ENCODE measurements at places on chromosomes 11 and 22.

- no peak for DNase-seq
Measured at GRCh38 chr11:7924536-7924935, 6.5 kb downstream of the OR10A6 start.

DNA sequence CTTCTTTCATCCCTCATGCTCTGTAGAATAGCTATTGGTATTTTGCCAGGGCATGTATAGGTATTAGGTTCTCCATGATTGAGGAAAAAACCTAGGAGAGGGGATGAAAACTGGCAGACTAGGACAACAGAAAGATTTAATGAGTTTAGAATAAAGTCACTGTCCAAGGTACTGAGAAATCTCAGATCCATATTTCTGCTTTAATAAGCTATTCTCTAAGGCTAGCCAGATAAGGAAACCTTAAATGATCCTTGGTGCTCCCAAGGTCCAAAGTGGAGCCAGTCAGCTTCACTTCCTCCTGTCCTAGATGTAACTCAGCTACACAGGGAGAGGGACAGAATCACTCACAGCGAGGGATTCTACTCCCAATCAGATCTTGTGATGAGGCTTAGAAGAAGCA, 13.7 kb upstream of the CSNK2A3 start:
- no peak for DNase-seq

- DNase-seq = no peak
Measured at GRCh38 chr11:63010934-63011439, 4.7 kb downstream of the SLC22A8 start.

GRCh38 chr11:8671651-8672062, 10.8 kb downstream of the TRIM66 start:
- peak; percentile 17 for DNase-seq

- DNase-seq = no peak
Measured at GRCh38 chr11:59822989-59823566, 12.5 kb upstream of the MRPL16 start.

Measured in putamen (tissue), 1 donor.